Chondrocyte (in vitro differentiated cells): ENCODE measurements at places on chromosomes 5 and 9. TPM values are rescaled to one million over a fixed set of nuclear protein-coding genes. Genes with fewer than 3 reads are reported as not detected.

Gene CARTPT
- not detected in 3 replicates for total RNA-seq

Gene OR1N2
- not detected in 3 replicates for total RNA-seq

Gene WNT8A
- not detected in 3 replicates for total RNA-seq

Gene GPR150
- total RNA-seq, result 0.33 to 0.42 TPM in 2 of 3 replicates, not detected in the other

Gene HRH2
- total RNA-seq, result 0.27 to 0.38 TPM (median 0.30 TPM) in 3 replicates

Gene BBLN
- 78.8 to 85.3 TPM (median 80.2 TPM) in 3 replicates for total RNA-seq

Gene PGM5
- total RNA-seq, result not detected in 3 replicates

Gene BRD9
- total RNA-seq, result 26.5 to 30.4 TPM (median 30.1 TPM) in 3 replicates

Gene LCN15
- not detected in 3 replicates for total RNA-seq

Gene PCDHA10
- 6.7 to 21.2 TPM (median 20.5 TPM) in 3 replicates for total RNA-seq

Gene GPR21
- 3.9 to 5.5 TPM (median 4.8 TPM) in 3 replicates for total RNA-seq

Gene AGPAT2
- total RNA-seq, result 23.4 to 39.8 TPM (median 39.1 TPM) in 3 replicates

Gene BNC2
- total RNA-seq, result 17.8 to 45.0 TPM (median 21.3 TPM) in 3 replicates

Gene ERAP2
- 1.2 to 2.7 TPM (median 2.2 TPM) in 3 replicates for total RNA-seq

Gene CKS2
- total RNA-seq, result 22.6 to 24.5 TPM (median 24.0 TPM) in 3 replicates

Gene SLC34A1
- not detected in 3 replicates for total RNA-seq

Gene PSMB7
- total RNA-seq, result 105 to 132 TPM (median 108 TPM) in 3 replicates

Gene STK32A
- 0.12 to 0.31 TPM in 2 of 3 replicates, not detected in the other for total RNA-seq

Gene SPATA31A3
- total RNA-seq, result not detected in 3 replicates

Gene CCDC183
- 0.62 to 1.5 TPM (median 1.4 TPM) in 3 replicates for total RNA-seq

Gene ZNF354C
- 3.5 to 4.5 TPM (median 3.8 TPM) in 3 replicates for total RNA-seq

Gene SLC6A7
- 0.15 TPM in 1 of 3 replicates, not detected in the others for total RNA-seq

Gene LURAP1L
- 57.0 to 67.4 TPM (median 67.1 TPM) in 3 replicates for total RNA-seq

Gene LHX2
- 0.20 TPM in 1 of 3 replicates, not detected in the others for total RNA-seq

Gene TEX10
- total RNA-seq, result 14.4 to 15.8 TPM (median 14.6 TPM) in 3 replicates

Gene HCN1
- total RNA-seq, result not detected in 3 replicates

Gene HAVCR1
- total RNA-seq, result 0.15 TPM in 1 of 3 replicates, not detected in the others

Gene NUP155
- total RNA-seq, result 19.3 to 26.1 TPM (median 19.3 TPM) in 3 replicates

Gene EQTN
- not detected in 3 replicates for total RNA-seq

Gene PCDHGA6
- 0.38 to 0.65 TPM (median 0.45 TPM) in 3 replicates for total RNA-seq

Gene CTNND2
- 1.0 to 2.1 TPM (median 1.9 TPM) in 3 replicates for total RNA-seq

Gene OCLN
- total RNA-seq, result 3.2 to 9.0 TPM (median 7.7 TPM) in 3 replicates

Gene DNAJC21
- total RNA-seq, result 37.3 to 45.4 TPM (median 39.3 TPM) in 3 replicates

Gene IL7R
- total RNA-seq, result 0.36 to 0.56 TPM (median 0.50 TPM) in 3 replicates

Gene PTGR1
- 25.8 to 28.1 TPM (median 26.6 TPM) in 3 replicates for total RNA-seq

Gene RASGEF1C
- not detected in 3 replicates for total RNA-seq

Gene SLC25A2
- 0.15 to 0.48 TPM (median 0.41 TPM) in 3 replicates for total RNA-seq

Gene GABRA1
- not detected in 3 replicates for total RNA-seq

Gene MAPKAP1
- 80.3 to 93.9 TPM (median 91.5 TPM) in 3 replicates for total RNA-seq

Gene CCL27
- not detected in 3 replicates for total RNA-seq

Gene LCN6
- not detected in 3 replicates for total RNA-seq

Gene TLR4
- 9.5 to 13.6 TPM (median 11.6 TPM) in 3 replicates for total RNA-seq

Gene GRIA1
- total RNA-seq, result 0.55 to 13.9 TPM (median 0.77 TPM) in 3 replicates

Gene CTSV
- total RNA-seq, result 0.34 to 0.90 TPM (median 0.85 TPM) in 3 replicates

Gene PRLR
- total RNA-seq, result 0.05 to 0.19 TPM in 2 of 3 replicates, not detected in the other

Gene HAVCR2
- 0.28 to 0.35 TPM in 2 of 3 replicates, not detected in the other for total RNA-seq

Gene MLANA
- total RNA-seq, result not detected in 3 replicates

Gene SLC34A3
- total RNA-seq, result not detected in 3 replicates

Gene PCDHB14
- total RNA-seq, result 2.7 to 4.9 TPM (median 4.0 TPM) in 3 replicates

Gene TMEM215
- total RNA-seq, result not detected in 3 replicates

Gene PRDM9
- total RNA-seq, result not detected in 3 replicates

Gene KIF12
- total RNA-seq, result 0.39 to 1.4 TPM (median 0.70 TPM) in 3 replicates

Gene FOXB2
- total RNA-seq, result not detected in 3 replicates

Gene ATOX1
- 104 to 129 TPM (median 128 TPM) in 3 replicates for total RNA-seq

Gene ADCY2
- 0.36 to 0.95 TPM in 2 of 3 replicates, not detected in the other for total RNA-seq

Gene DMRT2
- total RNA-seq, result not detected in 3 replicates

Gene LCN9
- 1.8 to 2.0 TPM in 2 of 3 replicates, not detected in the other for total RNA-seq

Gene CMYA5
- 0.36 to 0.60 TPM (median 0.58 TPM) in 3 replicates for total RNA-seq
